ENCODE measurements at places on chromosomes 16 and 17. TPM values are rescaled to one million over a fixed set of nuclear protein-coding genes. Genes with fewer than 3 reads are reported as not detected.

- H3K27ac ChIP-seq: no peak overlapping the region
- H3K4me1 ChIP-seq: no peaks in the 10 kb centered on the region
- no peaks in the 10 kb centered on the region for H3K36me3 ChIP-seq
- H3K4me3 ChIP-seq: no peak overlapping the region
Measured at GRCh38 chr16:87288753-87289362, 28.3 kb downstream of the C16orf95 start.

GRCh38 chr17:55432358-55433028 is 10.9 kb upstream of the MMD start:
- no peaks in the 10 kb centered on the region for H3K36me3 ChIP-seq
- H3K27ac ChIP-seq: no peak overlapping the region
- H3K4me3 ChIP-seq: no peak overlapping the region
- DNase-seq: no peak

DNA sequence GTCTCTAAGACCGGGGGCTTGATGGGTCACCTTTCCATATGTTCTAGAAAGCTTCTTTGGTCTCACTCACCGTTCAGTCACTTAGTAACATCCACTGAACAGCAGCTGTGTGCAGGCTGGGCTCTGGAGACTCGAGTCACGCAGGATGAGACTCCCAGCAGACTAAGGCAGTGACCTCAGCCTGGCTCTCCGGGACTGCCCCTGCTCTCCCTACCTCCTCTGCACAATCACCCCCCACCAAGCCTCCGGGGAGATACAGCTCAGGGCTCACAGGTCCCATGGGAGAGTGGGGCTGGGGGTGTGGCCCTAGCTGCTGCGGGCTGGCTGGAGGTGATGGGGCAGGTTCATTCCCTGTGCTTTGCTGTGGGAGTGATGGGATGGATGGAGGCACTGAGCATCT is 14.1 kb downstream of the FLYWCH2 start:
- DNase-seq: no peak
- no peak overlapping the region for H3K27ac ChIP-seq
- H3K27me3 ChIP-seq: no peaks in the 10 kb centered on the region
- H3K4me3 ChIP-seq: no peak overlapping the region
- H3K36me3 ChIP-seq: peaks cover 7% of the 10 kb centered on the region

GRCh38 chr17:33712120-33712519 is 419.0 kb upstream of the ASIC2 start:
- DNase-seq: no peak
- H3K27ac ChIP-seq: no peak overlapping the region
- H3K4me1 ChIP-seq: no peaks in the 10 kb centered on the region
- H3K36me3 ChIP-seq: no peaks in the 10 kb centered on the region
- H3K27me3 ChIP-seq: peaks cover 9% of the 10 kb centered on the region

DNA sequence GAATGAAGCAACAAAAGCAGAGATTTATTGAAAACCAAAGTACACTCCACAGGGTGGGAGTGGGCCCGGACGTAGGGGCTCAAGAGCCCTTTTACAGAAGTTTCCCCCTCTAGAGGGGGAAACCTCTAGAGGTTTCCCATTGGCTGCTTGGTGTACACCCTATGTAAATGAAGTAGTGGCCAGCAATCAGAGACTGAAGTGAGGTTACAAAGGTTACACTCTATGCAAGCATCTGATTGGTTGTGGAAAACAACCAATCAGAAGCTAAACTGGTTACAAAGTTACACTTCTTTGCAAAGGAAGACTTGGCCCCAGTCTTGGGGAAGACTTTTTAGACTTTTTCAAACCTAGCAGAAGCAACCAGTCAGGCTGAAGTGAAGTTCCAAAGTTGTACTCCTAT is 27.1 kb downstream of the CRAMP1 start:
- H3K27ac ChIP-seq: no peak overlapping the region
- DNase-seq: no peak
- H3K27me3 ChIP-seq: no peaks in the 10 kb centered on the region

GRCh38 chr16:46996391-46996790 is 22.9 kb upstream of the DNAJA2 start:
- no peak overlapping the region for H3K27ac ChIP-seq
- DNase-seq: no peak
- no peaks in the 10 kb centered on the region for H3K4me1 ChIP-seq
- H3K27me3 ChIP-seq: no peaks in the 10 kb centered on the region

DNA sequence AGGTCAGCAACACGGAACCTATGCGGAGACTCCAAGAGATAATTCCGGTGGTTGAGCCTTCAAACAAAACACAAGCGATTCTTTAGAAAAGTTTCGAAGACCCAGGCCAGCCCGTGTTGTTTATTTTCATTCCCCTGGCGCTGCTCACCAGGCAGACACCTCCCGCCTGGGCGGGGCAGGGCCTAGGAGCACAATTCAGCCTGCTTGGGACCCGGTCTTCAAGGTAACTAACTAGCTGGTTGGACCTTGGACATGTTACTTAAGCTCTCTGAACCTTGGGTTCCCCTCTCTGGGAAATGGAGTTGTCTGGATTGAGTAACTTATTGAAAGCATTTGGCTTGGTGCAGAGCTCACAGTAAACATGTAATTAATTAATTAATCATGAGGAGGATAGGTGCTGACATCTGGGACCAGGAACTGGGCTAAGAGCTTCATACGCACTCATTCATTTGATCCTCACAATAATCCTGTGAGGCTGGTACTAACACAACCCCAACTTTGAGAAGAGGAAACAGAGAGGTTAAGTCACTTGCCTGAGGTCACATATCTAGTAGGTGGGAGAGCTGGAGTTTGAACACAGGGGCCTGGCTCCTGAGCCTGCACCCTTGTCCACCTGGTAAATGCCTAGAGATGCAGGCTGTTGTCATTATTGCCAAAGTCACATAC is 125.3 kb upstream of the SMURF2 start:
- no peak for DNase-seq
- H3K27ac ChIP-seq: no peak overlapping the region
- H3K36me3 ChIP-seq: peaks cover 39% of the 10 kb centered on the region
- H3K4me3 ChIP-seq: no peak overlapping the region
- peaks cover 6% of the 10 kb centered on the region for H3K4me1 ChIP-seq

GRCh38 chr17:82689077-82689476 is 9.4 kb downstream of the RAB40B start:
- no peaks in the 10 kb centered on the region for H3K36me3 ChIP-seq
- no peaks in the 10 kb centered on the region for H3K27me3 ChIP-seq
- H3K4me3 ChIP-seq: no peak overlapping the region
- DNase-seq: no peak

DNA sequence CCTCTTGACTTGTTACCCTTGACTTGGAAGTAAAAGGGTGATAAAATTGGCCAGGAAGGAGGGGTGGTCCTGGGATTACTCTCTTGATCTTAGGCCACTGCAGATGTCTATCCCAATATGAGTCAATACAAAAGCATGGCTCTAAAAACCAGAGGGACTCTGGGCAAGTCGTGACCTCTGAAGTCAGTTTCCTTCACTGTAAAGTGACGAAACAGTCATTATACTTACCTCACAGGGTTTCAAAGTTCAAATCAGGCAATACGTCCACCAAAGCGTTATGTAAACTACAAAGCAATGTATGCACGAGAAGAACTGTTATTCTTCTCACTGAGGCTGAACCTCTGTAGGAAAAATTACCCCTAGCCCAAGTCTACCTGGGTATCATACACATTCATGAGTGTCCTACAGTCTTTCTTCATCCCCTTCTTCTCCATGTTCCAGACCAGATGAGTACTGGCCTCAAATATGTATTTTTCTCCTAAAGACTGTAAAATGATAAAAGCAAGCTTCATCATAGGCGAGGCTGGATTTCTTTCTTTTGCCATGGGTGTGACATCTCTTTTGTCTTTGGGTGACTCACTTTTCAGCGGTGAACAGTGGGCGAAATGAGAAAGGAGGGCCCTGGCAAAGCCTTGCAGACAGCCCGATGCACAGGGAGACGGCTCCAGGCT is 34.5 kb upstream of the CLEC18B start:
- DNase-seq: no peak

The EIF3CL gene
- 25.2 TPM for total RNA-seq

The ELAC2 gene
- total RNA-seq: 35.3 TPM

Measured in upper lobe of right lung (tissue), 1 donor.